Mesothelial cell of epicardium (in vitro differentiated cells): ENCODE measurements at places on chromosomes 12 and 14.
A peak's percentile ranks its signal among the peaks of the same experiment; 100 is the strongest.

- peaks cover 20% of the 10 kb centered on the region for H3K27me3 ChIP-seq
- H3K36me3 ChIP-seq: no peaks in the 10 kb centered on the region
- H3K4me3 ChIP-seq: no peak overlapping the region
- no peak for DNase-seq
- H3K4me1 ChIP-seq: no peaks in the 10 kb centered on the region
- H3K27ac ChIP-seq: no peak overlapping the region
Observed at GRCh38 chr14:94977016-94977415, 180.3 kb downstream of the DICER1 start.

DNA sequence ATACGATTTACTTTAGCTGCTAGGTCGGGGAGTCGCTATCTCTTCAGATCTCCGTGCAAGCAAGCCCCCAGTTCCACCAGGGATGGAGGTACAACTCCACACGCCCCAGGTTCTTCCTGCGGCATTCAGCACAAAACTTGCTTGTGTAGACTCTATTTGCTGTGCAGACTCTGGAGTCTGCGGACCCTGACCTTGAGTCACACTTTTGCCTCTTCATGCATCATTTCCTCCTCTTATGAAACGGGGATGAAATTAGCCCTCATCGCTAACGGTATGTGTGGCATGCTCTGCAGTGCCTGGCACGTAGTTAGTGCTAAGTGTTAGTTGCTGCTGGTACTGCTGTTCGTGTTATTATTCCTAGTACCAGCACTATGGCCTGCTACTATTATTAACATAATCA is 84.4 kb downstream of the TMEM132D start:
- no peaks in the 10 kb centered on the region for H3K36me3 ChIP-seq
- no peak overlapping the region for H3K4me3 ChIP-seq
- no peak for DNase-seq
- no peaks in the 10 kb centered on the region for H3K4me1 ChIP-seq
- no peak overlapping the region for H3K27ac ChIP-seq

GRCh38 chr12:60308366-60308991 is 712.6 kb downstream of the SLC16A7 start:
- no peaks in the 10 kb centered on the region for H3K4me1 ChIP-seq
- no peak overlapping the region for H3K27ac ChIP-seq
- H3K4me3 ChIP-seq: no peak overlapping the region
- H3K27me3 ChIP-seq: no peaks in the 10 kb centered on the region
- no peaks in the 10 kb centered on the region for H3K36me3 ChIP-seq
- no peak for DNase-seq

GRCh38 chr12:31117203-31118011 is 43.7 kb downstream of the DDX11 start:
- peak overlapping the region; percentile 75 for H3K4me3 ChIP-seq
- H3K36me3 ChIP-seq: no peaks in the 10 kb centered on the region
- peaks cover 17% of the 10 kb centered on the region for H3K4me1 ChIP-seq
- peak overlapping the region; percentile 76 for H3K27ac ChIP-seq
- no peak for DNase-seq
- H3K27me3 ChIP-seq: peaks cover 18% of the 10 kb centered on the region

DNA sequence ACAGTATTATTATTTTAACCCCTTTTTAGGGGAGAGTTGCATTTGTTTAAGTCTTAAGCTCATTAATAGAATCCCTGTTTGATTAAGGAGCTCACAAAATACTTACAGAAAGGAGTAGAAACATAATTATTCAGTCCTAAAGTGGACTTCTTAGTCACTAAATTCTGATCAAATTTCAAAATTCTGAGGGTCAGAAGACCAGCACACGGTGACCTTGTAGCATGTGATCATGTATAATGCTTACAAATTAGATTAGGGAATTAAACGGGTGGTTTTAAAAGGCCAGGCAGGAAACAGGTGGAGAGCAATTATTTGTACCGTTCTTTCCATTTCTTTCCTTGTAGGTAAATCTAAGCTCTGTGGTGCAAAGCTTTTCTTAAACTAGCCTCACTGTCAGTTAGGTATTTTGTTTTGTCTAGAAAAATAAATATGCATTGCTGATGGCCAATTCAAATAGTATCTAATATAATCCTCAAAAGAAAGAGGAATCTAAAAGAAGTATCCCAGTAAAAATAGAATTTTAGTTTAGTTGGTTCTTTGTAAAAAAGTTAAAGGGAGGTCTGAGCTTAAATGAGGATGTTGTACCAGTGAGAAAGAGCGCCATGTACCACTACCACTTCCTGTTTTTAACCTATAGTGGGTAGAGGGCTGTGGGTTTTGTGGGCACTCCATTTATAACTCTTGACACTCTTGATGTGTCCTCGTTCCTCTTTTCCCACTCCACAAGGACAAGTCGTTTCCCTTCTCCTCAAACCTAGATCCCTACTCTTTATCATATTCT is 51.1 kb downstream of the SLC38A1 start:
- H3K27ac ChIP-seq: peak overlapping the region; percentile 71
- H3K36me3 ChIP-seq: peaks cover 14% of the 10 kb centered on the region
- peaks cover 49% of the 10 kb centered on the region for H3K4me1 ChIP-seq
- H3K4me3 ChIP-seq: no peak overlapping the region
- H3K27me3 ChIP-seq: no peaks in the 10 kb centered on the region
- DNase-seq: no peak

DNA sequence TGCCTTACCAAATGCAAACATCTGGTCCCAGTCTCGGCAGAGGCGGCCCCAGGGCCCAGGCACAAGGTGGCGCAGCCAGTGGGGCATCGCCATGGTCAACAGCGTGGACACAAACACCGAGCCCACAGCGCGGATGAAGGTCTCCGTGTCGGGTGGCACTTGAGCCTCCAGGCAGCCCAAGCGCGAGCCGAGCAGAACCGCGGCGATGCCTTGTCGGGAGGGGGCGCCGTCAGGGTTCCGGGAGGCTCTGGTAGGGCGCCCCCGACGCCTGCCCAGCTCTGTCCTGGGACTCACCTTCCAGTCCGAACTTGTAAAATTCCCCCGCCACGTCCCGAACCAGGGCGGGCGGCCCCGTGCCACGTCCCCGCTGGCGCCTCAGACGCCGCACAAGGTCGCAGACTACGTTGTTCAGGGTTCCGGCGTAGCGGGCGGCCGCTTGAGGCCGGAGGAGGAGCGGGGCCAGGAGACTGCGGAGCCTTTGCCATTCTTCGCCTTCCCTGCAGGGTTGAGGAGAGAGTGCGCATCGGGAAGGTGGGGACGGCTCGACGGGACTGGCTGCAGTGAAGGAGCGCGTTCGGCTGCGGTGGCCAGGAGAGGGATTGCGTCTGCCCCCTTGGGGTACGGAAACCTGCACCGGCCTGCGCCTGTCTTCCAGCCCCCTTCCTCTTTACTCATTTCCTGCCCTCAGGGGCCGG is 1.7 kb downstream of the CYP27B1 start:
- H3K4me3 ChIP-seq: peak overlapping the region; percentile 52
- H3K4me1 ChIP-seq: peaks cover 22% of the 10 kb centered on the region
- peaks cover 10% of the 10 kb centered on the region for H3K36me3 ChIP-seq
- H3K27me3 ChIP-seq: peaks cover 83% of the 10 kb centered on the region
- no peak overlapping the region for H3K27ac ChIP-seq
- DNase-seq: no peak

DNA sequence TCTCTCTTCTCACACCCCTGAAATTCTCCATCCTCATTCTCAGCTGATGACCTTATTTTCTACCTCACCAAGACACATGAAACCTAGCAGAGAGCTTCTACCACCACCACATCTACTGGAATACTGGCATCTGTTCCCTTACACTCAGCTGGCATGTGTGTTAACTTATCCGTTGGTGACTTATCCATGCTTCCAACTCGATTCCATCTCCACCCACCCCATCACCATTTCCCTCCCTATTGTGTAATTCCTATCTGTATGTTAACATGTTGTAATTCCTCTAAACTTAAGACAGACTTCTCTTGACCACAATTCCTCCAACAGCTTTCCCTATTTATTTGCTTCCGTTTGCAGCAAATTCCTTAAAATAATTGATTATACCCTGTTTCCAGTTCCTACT is 15.4 kb downstream of the C1S start:
- DNase-seq: no peak
- H3K27ac ChIP-seq: no peak overlapping the region
- H3K4me1 ChIP-seq: peaks cover 4% of the 10 kb centered on the region
- H3K27me3 ChIP-seq: peaks cover 25% of the 10 kb centered on the region
- peaks cover 2% of the 10 kb centered on the region for H3K36me3 ChIP-seq

GRCh38 chr14:52112336-52113018 is 43.6 kb upstream of the NID2 start:
- H3K4me1 ChIP-seq: no peaks in the 10 kb centered on the region
- DNase-seq: no peak
- H3K27me3 ChIP-seq: peaks cover 7% of the 10 kb centered on the region
- H3K4me3 ChIP-seq: no peak overlapping the region

DNA sequence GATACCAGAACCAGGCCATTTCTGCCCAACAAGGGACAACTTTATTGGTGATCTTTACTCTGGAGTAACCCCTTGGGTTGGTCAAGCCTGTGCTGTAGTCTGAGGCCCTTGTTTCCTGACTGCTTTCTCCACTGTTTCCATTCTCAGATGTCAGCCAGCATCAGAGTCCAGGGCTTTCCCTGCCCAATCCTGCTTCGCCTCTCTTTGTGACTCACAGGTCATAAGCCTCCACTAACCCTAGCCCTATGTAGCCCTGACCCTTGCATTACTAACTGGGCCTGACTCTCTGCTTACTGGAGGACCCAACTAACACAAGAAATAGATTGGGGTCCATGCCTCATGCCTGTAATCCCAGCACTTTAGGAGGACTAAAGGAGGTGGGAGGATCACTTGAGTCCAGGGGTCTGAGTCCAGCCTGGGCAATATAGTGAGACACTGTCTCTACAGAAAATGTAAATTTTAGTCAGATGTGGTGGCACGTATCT is 8.6 kb upstream of the SNRNP35 start:
- DNase-seq: no peak
- H3K4me1 ChIP-seq: peaks cover 12% of the 10 kb centered on the region
- H3K27me3 ChIP-seq: no peaks in the 10 kb centered on the region
- H3K27ac ChIP-seq: no peak overlapping the region
- H3K36me3 ChIP-seq: no peaks in the 10 kb centered on the region

- DNase-seq: no peak
- H3K4me1 ChIP-seq: no peaks in the 10 kb centered on the region
- no peak overlapping the region for H3K27ac ChIP-seq
- H3K4me3 ChIP-seq: no peak overlapping the region
- peaks cover 15% of the 10 kb centered on the region for H3K36me3 ChIP-seq
- no peaks in the 10 kb centered on the region for H3K27me3 ChIP-seq
Observed at GRCh38 chr12:71871116-71871515, 31.6 kb downstream of the TBC1D15 start.

DNA sequence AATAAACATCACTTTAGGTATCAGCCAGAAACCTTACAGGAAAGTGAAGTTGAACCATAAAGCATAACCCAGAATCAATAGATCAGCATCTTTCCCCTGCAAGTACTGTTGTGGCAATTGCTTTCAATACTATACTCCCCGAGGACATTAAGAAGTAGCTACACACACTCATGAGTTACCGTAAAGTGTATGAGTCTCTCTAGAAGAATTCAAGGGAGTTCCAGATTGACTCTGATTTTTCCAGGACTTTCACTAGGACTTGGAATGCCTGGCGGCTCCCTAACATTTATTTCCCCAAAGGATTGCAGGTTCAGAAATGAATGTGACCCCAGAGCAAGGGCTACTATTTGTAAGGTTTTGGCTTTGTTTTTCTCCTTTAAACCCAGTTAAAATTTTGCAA is 465.4 kb upstream of the MDGA2 start:
- H3K4me1 ChIP-seq: peaks cover 6% of the 10 kb centered on the region
- no peak overlapping the region for H3K27ac ChIP-seq
- no peak for DNase-seq
- no peaks in the 10 kb centered on the region for H3K27me3 ChIP-seq

DNA sequence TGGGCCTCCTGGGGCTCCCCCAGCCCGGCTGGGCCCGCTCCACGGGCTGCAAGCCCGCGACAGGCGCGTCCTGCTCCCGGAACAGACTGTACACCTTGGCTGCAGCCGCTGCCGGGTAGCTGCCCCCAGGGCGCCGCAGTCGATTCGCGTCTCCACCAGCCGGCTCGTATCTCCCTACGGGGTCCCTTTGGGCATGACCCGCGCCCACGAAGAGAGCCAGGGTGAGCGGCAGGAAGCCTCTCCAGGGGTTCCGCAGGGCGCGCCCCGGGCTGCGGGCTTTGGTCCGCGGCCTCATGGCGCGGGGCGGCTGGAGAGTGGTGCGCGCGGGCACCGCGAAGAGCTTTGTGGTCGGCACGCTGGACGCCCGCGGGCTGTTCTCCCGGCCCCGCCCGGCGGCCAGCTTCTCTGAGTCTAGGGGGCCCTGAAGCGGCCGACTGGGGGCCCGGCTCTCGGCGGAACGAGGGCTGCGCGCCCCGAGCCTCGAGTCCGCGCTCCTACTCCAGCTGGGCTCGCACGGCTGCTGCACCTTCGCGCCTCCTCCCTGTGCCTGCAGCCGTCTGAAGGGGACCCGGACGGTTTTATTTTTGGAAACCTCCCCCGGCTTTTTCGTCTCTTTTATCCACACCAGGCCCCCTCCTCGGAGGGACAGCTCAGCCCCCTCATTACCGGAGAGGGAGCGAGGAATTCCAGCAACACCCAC is at the start of gene LTBP2:
Gene LTBP2 (minus strand): TSS at position 588 of the 700 bp plus-strand sequence. CDS start 293 bp downstream, at position 295.
- DNase-seq: no peak
- no peak within 1 kb of the TSS for H3K27ac ChIP-seq
- no peaks in the 10 kb centered on the region for H3K4me1 ChIP-seq
- H3K36me3 ChIP-seq: no peaks in the 10 kb centered on the region

DNA sequence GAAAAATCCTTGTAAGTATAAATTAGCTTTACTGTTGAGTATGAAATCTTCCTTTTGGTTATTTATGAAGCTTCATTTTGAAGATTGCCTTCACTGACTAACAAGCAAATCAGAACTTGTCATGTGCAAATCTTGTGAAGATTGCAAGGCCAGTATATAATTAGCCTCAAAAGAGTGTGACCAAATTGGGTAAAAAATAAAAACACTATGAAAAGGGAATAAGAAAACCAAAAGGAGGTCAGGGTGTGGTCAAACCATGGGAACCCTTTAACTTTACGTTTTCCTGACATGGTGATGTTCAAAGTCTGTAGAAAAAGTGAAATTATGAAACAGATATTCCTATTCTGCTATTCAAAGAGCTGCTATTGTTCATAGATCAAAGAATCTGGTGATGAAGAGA is 230.3 kb downstream of the BCAT1 start:
- DNase-seq: no peak
- no peaks in the 10 kb centered on the region for H3K27me3 ChIP-seq
- H3K4me1 ChIP-seq: peaks cover 3% of the 10 kb centered on the region
- H3K4me3 ChIP-seq: no peak overlapping the region
- peaks cover 2% of the 10 kb centered on the region for H3K36me3 ChIP-seq
- no peak overlapping the region for H3K27ac ChIP-seq

DNA sequence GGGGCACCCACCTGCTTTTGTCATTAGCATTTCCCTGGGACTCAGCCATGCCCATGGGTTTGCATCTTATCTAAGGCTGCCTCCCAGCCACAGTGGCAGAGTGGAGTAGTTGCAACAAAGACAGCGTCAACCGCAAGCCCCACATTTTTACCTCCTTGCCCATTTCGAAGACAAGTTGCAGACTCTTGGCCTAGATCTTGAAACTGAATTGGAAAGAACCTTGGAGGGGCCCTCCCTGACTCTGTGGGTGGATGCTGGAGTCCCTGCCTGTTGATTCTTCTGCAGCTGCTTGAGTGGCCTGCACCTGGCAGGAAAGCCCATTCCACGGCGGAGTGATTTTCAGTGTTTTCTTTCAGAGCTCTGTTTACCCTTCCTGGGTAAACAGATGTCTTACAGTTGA is 309.0 kb downstream of the VRK1 start:
- H3K4me3 ChIP-seq: no peak overlapping the region
- peaks cover 2% of the 10 kb centered on the region for H3K36me3 ChIP-seq
- H3K27me3 ChIP-seq: peaks cover 34% of the 10 kb centered on the region
- no peaks in the 10 kb centered on the region for H3K4me1 ChIP-seq

GRCh38 chr12:51953864-51954263 is 2.4 kb downstream of the ACVR1B start:
- peak overlapping the region; percentile 48 for H3K27ac ChIP-seq
- peaks cover 36% of the 10 kb centered on the region for H3K4me1 ChIP-seq
- peaks cover 1% of the 10 kb centered on the region for H3K36me3 ChIP-seq
- peaks cover 18% of the 10 kb centered on the region for H3K27me3 ChIP-seq
- no peak for DNase-seq
